ENCODE measurements at places on chromosomes 5 and 9. TPM values are rescaled to one million over a fixed set of nuclear protein-coding genes. Genes with fewer than 3 reads are reported as not detected.

CER1 gene
- total RNA-seq, result not detected

DNA sequence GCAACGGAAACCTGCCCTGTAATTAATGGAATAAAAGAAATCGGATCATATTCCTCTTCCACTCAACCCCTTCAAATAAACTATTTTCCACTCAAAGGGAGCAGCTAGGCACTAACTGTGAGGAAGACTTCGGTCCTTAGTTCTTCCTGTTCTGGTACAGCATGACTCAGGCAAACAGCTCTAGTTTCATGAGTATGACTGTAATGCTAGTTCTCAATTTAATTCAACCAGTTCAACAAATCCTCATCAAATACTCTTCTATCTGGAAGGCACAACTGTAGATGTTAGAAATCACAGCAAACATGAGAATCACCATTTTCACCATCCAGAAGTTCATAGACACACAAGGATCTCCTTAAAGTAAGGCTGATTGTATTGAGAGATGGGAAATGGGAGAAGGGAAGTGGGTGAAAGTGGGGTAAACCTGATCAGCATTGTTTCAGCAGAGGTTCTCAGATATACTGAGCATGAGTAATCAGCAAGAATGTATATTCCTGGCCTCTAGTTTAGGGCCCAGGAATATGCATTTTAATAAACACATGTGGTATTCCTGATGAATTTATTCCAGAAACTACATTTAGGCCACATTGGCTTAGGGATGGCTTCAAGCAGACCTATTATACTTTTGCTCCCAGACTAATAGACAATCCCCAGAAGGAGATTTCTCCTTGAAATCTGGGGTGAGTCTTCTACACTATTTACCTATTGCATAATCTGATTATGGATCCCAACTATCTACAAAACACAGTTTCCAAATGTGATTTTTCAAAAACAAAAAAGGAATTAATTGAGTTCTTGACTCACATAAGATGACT is 141.1 kb upstream of the SLC12A2 start:
- no peak for ATAC-seq

DNA sequence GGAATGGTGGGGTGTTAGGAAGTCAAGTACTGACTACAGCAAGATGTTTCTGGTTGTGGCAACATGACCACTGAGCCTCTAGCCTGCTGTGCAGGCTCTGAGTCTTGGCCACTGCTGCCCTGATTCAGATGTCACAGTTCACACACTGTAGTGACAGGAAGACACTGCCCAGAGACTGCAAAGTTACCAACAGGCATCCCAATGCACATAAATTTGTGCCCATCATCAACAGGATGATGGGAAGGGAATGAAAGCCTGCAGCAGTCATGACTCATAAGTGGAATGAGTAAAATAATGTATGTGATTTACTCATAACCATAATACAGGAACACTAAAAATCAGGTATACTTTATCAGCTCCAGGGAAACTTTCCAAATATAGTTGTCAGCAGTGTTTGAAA is 251.6 kb upstream of the HAPLN1 start:
- ATAC-seq, result no peak

DNA sequence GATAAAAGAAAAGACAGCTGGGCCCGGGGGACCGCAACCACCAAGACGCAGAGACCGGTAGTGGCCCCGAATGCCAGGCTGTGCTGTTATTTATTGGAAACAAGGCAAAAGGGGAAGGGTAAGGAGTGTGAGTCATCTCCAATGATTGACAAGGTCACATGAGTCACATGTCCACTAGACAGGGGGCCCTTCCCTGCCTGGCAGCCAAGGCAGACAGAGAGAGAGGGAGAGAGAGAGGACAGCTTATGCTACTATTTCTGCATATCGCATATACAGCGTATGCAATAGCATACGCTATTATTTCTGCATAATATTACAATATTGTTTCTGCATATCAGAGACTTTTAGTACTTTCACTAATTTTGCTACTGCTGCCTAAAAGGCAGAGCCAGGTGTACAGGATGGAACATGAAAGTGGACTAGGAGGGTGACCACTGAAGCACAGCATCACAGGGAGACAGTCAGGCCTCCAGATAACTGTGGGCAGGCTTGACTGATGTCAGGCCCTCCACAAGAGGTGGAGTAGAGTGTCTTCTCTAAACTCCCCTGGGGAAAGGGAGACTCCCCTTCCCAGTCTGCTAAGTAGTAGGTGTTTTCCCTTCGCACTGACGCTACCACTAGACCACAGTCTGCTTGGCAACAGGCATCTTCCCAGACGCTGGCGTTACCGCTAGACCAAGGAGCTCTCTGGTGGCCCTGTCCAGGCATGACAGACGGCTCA is 50.3 kb downstream of the RFX3 start:
- no peak for ATAC-seq

EQTN gene
- total RNA-seq, result not detected

RMND5B gene
- total RNA-seq, result 56.6 TPM

DNA sequence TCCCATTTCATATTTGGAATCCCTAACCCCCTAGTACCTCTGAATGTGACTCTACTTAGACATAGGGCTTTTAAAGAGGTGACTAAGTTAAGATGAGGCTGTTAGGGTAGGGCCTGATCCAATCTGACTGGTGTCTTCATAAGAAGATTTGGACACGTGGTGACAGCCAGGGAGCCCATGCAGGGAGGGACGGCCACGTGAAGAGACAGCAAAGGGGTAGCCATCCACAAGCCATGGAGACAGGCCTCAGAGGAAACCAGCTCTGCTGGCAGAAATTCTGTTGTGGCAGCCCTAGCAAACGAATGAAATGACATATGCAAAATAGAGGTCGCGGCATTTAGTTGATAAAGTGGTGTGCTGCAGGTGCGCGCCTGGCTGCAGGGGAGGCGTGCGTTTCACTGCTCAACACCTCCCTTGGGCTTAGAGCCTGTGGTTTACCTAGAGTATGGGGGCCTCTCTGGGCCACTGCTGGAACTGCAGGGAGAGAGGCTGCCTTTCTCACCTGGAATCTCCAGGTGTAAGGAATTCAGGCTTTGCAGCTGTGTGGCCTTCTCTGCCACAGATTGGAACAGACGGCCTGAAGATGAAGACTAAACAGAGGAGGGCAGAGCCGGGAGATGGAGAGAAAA is 7.1 kb upstream of the AFAP1L1 start:
- ATAC-seq, result no peak

FOXD4L4 gene
- not detected for total RNA-seq

ZDHHC11 gene
- total RNA-seq, result 2.3 TPM

GRCh38 chr5:77311214-77311571 is 100.7 kb downstream of the PDE8B start:
- ATAC-seq, result no peak

GRCh38 chr9:131348631-131349521 is 45.0 kb upstream of the PRRC2B start:
- no peak for ATAC-seq

EGFLAM gene
- total RNA-seq, result 8.3 TPM

DMRT3 gene
- total RNA-seq, result not detected

RGP1 gene
- total RNA-seq, result 19.7 TPM

SH3PXD2B gene
- total RNA-seq, result 40.2 TPM

DNA sequence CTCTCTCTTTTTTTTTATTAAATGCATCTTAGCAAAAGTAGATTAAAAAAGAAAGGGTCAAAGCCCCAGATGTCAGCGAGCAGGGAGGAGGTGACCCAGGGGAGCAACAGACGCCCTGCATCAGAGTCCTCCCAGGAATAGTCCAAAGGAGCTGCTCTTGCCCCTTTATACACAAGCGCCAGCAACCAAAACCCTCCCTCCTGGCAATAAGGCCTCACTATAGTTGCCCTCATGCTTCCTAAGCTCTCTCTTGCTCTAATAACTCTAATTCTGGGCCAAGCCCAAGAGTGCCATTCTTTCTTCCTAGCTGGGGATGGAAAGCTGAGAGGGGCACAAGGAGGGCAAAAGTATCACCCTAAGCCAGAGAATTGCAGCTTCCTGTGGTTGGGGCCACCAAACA is 26.3 kb downstream of the PCDHGC5 start:
- no peak for ATAC-seq

- no peak for ATAC-seq
These were observed 77.3 kb downstream of the PAM start for GRCh38 chr5:102832445-102832844.

DNA sequence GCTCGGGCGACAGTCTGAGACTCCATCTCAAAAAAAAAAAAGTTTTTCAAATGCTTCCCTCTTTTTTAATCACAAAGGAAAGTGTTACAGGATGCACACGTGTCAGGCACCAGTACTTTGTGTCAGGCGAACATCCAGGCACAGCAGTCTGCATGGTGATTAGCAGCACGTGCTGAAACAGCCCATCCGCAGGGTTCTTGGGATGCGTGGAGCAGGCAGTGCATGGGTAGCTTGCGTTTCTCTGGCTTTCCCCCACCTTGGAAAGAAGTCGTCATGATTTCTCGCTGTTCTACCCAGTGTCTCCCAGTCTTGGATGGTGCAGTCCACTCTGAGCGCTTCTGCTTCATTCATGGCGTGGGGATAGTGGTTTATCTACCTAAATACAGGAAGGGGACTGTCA is 35.4 kb downstream of the GPR107 start:
- no peak for ATAC-seq

TEX48 gene
- total RNA-seq, result not detected

CFAP157 gene
- total RNA-seq, result not detected

GRCh38 chr5:87139795-87140194 is 127.9 kb upstream of the RASA1 start:
- no peak for ATAC-seq

GRCh38 chr5:33432656-33433055 is 8.1 kb upstream of the TARS1 start:
- no peak for ATAC-seq

DNA sequence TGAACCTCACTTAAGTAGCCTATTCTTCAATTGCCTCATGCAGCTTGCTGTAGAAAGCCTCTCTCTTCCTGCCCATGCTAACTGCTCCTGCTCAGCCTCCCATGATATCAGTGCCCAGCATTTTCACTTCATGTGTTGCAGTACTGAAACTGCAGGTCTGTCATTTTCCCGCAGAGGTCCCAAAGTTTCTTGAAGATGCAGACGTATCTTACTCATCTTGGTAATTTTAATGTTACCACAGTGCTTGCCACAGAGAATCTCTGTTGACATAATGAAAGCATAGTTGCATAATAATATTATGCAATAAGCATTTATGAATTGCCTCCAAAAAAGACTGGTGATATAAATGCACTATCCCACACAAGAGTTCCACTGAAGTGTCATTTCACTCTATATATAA is 561.1 kb upstream of the DAP start:
- ATAC-seq, result peak; percentile 60

- ATAC-seq, result no peak
These were observed 309.6 kb upstream of the CD180 start for GRCh38 chr5:67506241-67506640.

GRCh38 chr9:131112374-131113154 is 12.8 kb upstream of the NUP214 start:
- no peak for ATAC-seq

- ATAC-seq, result no peak
These were observed 38.9 kb downstream of the LYRM7 start for GRCh38 chr5:131209506-131210150.

- no peak for ATAC-seq
These were observed 290.2 kb upstream of the POU5F2 start for GRCh38 chr5:94031631-94032030.

DNA sequence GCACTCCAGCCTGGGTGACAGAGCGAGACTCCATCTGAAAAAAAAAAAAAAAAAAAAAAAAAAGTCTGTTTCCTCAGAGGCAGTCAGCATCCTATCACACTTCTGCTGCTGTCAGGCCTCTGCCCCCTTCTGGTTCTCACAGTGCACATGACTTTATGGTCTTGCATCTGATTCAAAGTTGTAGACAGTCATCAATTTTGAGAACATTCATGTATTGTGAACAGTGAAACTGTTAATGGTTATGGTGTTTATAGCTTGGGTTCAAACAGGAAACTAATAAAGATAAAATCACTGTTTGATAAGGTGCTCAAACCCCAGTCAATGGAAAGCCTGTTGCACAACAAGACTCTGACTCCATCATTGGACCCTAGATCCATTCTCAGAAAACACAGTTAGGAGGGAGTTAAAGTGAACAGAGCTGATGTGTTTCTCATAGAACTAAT is 61.4 kb downstream of the FOXD1 start:
- ATAC-seq, result no peak

- ATAC-seq, result peak; percentile 39
These were observed 32.5 kb downstream of the TENT4A start for GRCh38 chr5:6745706-6746222.

- ATAC-seq, result no peak
These were observed 112.8 kb upstream of the SPOCK1 start for GRCh38 chr5:137611794-137612435.

GRCh38 chr5:61431923-61432620 is 100.0 kb downstream of the ZSWIM6 start:
- ATAC-seq, result no peak

GRCh38 chr5:33244441-33245150 is 196.2 kb upstream of the TARS1 start:
- no peak for ATAC-seq

WNT8A gene
- not detected for total RNA-seq

GRCh38 chr5:37668524-37669047 is 171.3 kb downstream of the GDNF start:
- peak; percentile 92 for ATAC-seq

GRCh38 chr9:136171801-136172411 is 33.0 kb downstream of the LHX3 start:
- no peak for ATAC-seq

DNA sequence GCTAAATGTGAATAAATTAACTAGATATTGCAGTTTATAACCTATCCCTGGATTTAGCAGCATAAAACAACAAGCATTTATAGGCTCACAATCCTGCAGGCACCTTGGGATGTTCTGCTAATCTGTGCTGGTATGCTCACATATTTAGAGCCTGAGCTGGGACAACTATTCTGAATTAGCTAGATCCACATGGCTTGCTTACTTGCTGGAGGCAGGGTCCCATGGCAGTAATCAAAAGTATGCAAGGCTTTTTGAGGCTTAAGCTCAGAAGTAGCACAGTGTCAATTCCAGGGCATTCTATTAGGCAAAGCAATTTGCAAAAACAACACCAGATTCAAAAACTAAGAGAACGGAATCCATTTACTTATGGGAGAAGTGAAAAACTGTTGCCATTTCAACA is 745.0 kb upstream of the ACO1 start:
- ATAC-seq, result no peak

GRCh38 chr5:88544671-88545070 is 276.0 kb upstream of the TMEM161B start:
- ATAC-seq, result no peak

GRCh38 chr9:16335788-16336580 is 534.5 kb downstream of the BNC2 start:
- ATAC-seq, result peak; percentile 94

GRCh38 chr5:86974955-86975354 is 292.7 kb upstream of the RASA1 start:
- peak; percentile 45 for ATAC-seq

GRCh38 chr9:132788378-132788777 is 89.7 kb downstream of the AK8 start:
- no peak for ATAC-seq
